ENCODE measurements at places on chromosomes 2 and 18.

DNA sequence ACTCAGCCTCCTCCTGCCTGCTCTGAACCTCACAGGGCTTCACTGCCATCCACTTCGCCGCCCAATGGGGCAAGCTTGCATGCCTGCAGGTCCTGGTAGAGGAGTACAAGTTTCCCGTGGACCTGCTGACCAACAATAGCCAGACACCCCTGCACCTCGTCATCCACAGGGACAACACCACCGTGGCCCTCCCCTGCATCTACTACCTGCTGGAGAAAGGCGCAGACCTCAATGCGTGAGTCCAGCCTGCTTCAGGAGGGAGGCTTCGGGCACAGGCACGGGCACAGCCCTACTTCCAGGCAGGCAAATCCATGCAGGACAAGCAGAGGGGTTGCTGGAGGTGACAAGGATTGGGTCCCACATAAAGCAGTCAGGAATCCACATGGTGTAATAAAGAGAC is 1.2 kb downstream of the ANKRD53 start:
- DNase-seq = no peak

- peak; percentile 10 for DNase-seq
Measured at GRCh38 chr2:16553226-16553625, 112.4 kb downstream of the CYRIA start.

DNA sequence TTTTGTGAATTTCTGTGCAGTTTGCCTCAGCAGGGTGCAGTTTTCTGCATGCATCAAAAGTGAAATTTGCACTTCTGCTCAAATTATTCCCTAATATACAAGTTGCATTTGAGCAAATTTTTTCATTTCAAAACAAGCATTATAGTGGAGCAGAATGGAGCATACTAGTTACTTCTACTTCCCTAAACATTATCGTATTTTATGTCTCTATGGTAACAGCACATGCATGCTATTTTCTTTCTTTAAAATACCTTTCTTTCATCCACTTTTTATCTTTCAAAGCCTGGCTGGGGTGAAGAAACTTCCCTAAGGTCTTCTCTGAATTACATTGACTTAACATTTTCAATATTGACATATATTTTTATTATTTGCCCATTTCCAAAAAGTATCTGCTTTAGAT is 11.2 kb downstream of the RHBDD1 start:
- no peak for DNase-seq

- DNase-seq = no peak
Measured at GRCh38 chr2:170531876-170532275, 183.3 kb upstream of the SP5 start.

- no peak for DNase-seq
Measured at GRCh38 chr2:237219826-237220225, 134.1 kb downstream of the COPS8 start.

All from progenitor cell of endocrine pancreas (in vitro differentiated cells).